ENCODE measurements at places on chromosomes 2 and 18.

DNA sequence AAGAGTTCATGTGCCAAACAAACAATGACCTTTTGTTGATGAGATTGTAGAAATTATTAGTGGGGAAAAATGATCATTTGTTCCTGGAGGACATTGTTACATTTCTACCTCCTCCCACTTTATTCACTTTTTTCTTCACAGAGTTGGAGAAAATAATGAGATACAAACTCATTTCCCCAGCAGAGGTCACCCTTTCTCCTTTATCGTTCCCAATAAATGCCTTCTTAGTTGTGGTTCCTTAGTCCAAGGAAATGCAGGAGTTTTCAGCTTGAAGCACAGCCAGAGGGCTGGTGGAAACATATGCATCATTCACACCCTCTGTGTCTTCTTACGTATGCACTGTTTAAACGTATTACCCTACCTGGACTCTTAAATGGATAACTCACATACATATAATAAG lies 108.8 kb downstream of the SLC4A3 start:
- H3K36me3 ChIP-seq, result no peaks in the 10 kb centered on the region
- H3K4me1 ChIP-seq, result no peaks in the 10 kb centered on the region
- no peak overlapping the region for H3K27ac ChIP-seq
- H3K27me3 ChIP-seq, result peaks cover 7% of the 10 kb centered on the region

DNA sequence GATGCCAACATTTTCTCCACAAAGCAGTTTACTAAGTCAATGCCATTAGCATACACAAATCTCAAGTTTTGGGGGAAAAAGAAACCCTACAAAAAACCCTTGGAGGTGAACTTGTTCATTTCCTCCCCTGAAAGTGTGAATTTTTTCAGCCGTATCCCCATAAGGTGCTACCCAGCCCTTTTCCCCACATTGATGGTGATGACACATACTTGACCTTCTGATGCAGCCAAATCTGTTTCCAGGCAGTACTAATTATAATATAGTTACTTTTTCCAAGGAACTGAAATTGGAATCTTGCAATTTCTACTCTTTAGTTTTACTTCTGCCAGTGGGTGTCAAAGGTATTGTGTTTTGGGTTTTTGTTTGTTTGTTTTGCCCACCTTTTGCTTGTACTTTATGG lies 474.5 kb downstream of the TGIF1 start:
- no peaks in the 10 kb centered on the region for H3K36me3 ChIP-seq
- no peaks in the 10 kb centered on the region for H3K4me1 ChIP-seq
- DNase-seq, result no peak
- no peak overlapping the region for H3K27ac ChIP-seq
- no peak overlapping the region for H3K4me3 ChIP-seq
- peaks cover 4% of the 10 kb centered on the region for H3K27me3 ChIP-seq

GRCh38 chr2:76204048-76204447 lies 493.3 kb upstream of the GCFC2 start:
- no peaks in the 10 kb centered on the region for H3K4me1 ChIP-seq
- no peak for DNase-seq
- H3K27ac ChIP-seq, result no peak overlapping the region
- H3K4me3 ChIP-seq, result no peak overlapping the region
- H3K36me3 ChIP-seq, result no peaks in the 10 kb centered on the region
- no peaks in the 10 kb centered on the region for H3K27me3 ChIP-seq

DNA sequence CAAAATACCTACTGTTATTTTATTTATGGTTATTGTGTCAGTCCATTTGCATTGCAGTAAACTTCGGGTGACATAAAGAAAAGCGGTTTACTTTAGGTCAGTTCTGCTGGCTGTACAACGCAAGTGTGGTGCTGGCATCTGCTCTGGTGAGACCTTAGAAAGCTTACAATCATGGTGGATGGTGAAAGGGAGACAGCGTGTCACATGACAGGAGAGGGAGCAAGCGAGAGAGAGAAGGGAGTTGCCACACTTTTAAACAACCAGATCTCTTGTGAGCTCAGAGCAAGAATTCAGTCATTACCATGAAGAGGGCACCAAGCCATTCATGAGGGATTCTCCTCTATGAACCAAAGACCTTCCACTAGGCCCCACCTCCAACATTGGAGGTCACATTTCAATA lies 2.0 kb upstream of the FAM171B start:
- H3K36me3 ChIP-seq, result no peaks in the 10 kb centered on the region
- no peak for DNase-seq
- peaks cover 25% of the 10 kb centered on the region for H3K27me3 ChIP-seq
- no peak overlapping the region for H3K4me3 ChIP-seq
- peaks cover 9% of the 10 kb centered on the region for H3K4me1 ChIP-seq
- no peak overlapping the region for H3K27ac ChIP-seq

DNA sequence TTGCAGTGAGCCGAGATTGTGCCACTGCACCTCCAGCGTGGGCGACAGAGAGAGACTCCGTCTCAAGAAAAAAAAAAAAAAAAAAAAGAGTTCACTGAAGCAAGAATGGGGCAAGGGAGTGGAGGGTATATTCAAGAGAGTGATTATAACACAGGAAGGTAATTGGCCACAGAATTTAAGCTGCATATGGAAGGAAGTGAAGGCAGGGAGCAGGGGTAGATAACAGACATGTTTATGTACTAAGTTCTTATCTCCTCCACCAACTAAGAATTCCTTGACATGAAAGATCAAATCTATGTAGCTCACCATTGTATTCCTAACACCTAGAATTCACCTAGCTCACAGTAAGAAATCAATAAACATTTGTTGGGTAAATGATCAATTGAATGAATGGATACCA lies 37.3 kb downstream of the GKN2 start:
- DNase-seq, result no peak
- no peaks in the 10 kb centered on the region for H3K4me1 ChIP-seq
- H3K36me3 ChIP-seq, result no peaks in the 10 kb centered on the region
- H3K4me3 ChIP-seq, result no peak overlapping the region
- no peak overlapping the region for H3K27ac ChIP-seq
- H3K27me3 ChIP-seq, result no peaks in the 10 kb centered on the region

DNA sequence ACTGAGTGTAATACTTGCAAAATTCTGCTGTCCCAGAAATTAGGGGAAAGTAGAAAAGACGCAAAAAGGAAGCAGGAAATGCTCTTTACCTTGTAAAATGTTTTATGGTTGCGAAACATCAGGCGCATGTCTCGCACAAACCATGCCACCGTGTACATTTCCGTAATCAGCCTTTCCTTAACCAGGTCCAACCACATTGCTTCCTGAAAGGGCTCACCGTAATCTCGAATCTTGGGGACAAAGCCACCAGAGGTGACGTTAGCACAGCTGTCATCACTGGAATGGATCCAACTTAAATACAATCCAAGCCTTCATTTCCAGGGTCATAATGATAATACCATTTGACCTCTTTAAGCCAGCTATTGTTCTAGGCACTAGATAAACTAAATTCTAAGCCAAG lies 49.3 kb downstream of the SP110 start:
- no peak for DNase-seq
- H3K27me3 ChIP-seq, result no peaks in the 10 kb centered on the region
- no peaks in the 10 kb centered on the region for H3K4me1 ChIP-seq
- no peak overlapping the region for H3K4me3 ChIP-seq

GRCh38 chr2:172376016-172376415 lies 51.4 kb upstream of the ITGA6 start:
- H3K36me3 ChIP-seq, result peaks cover 3% of the 10 kb centered on the region
- DNase-seq, result no peak
- no peak overlapping the region for H3K27ac ChIP-seq
- no peak overlapping the region for H3K4me3 ChIP-seq

DNA sequence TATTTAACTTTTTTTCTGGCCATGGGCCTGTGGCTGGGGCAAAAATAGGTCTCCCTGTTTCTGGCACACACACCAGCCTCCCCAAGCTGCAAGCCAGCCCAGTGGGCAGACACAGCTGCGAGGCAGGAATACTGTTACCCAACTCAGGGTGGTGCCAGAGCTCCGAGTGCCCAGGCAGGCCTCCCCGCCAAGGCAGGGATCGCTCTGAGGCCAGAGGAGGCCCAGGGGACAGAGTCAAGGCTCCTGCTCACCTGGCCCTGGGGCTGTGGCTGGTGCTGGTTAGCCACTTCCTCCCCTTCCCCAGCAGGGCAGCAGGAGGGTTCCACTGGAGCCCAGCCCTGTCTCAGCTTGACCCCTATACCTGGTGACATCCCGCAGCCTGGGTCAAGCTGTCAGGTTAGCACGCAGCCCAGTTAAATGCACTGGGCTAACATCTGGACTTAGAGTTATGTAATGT lies 67.1 kb upstream of the EPAS1 start:
- peaks cover 10% of the 10 kb centered on the region for H3K27me3 ChIP-seq
- no peak overlapping the region for H3K4me3 ChIP-seq
- DNase-seq, result no peak
- H3K36me3 ChIP-seq, result no peaks in the 10 kb centered on the region

- peak; percentile 38 for DNase-seq
- H3K27ac ChIP-seq, result peak overlapping the region; percentile 85
- no peaks in the 10 kb centered on the region for H3K36me3 ChIP-seq
- H3K4me3 ChIP-seq, result peak overlapping the region; percentile 38
- peaks cover 23% of the 10 kb centered on the region for H3K4me1 ChIP-seq
- H3K27me3 ChIP-seq, result no peaks in the 10 kb centered on the region
Observed at GRCh38 chr2:233223059-233223894, 28.2 kb upstream of the ATG16L1 start.

DNA sequence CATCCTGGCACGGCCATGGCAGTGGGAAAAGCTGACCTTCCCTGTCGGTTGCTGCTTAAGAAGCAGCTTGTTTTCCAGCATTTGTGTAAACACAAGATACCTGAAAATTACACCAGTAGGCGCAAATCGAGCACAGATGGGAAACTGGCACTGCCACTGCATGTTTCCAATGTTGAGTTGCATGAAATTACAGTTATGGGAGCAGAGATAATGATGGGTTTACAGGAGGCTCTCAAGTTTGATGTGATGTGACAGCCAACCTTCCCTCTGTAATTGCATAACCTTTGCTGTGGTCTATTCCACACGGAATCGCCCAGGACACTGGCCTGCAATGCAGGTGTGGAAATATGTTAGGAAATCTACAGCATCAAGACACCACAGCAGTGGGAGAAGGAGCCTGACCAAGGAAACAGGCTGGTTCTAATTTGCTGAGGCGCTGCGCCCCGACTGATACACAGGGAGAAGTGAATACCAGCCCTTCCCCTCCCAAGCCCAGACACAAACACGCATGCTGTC lies 17.4 kb downstream of the GPR45 start:
- no peak overlapping the region for H3K4me3 ChIP-seq
- H3K4me1 ChIP-seq, result peaks cover 2% of the 10 kb centered on the region
- H3K36me3 ChIP-seq, result peaks cover 12% of the 10 kb centered on the region
- H3K27ac ChIP-seq, result no peak overlapping the region
- no peak for DNase-seq

DNA sequence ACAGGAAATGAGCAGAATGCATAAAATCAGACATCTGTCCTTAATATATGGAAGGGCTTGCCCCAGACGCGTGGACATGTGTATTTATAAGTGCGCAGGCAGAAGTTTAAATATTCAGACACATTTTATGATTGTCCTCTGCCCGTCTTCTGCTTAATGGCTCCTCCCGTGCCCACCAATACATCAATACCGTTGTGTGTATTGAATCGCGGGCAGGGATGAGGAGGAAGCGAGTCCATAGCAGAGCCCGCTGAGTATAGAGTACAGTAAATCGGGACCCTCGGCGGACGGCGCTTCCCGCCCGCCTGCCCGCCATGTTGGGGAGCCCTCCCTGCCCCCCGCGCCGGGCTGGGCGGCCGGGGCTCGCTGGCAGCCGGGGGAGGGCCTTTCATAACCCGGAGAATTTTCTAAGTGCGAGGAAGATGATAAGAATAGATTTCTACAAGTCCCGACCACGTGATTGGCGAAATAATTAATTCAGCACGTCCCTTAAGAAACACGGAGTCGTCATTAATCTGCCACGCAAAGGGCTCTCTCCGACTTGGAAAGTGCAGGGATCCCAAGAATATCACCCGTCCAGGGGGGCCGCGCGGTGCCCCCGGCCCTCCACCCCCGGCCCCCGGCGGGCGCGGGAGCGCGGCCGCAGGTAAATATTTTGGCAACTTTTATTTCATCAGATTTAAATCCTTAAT lies at the start of gene HOXD3:
Gene HOXD3 (plus strand): TSS at position 501 of the 692 bp plus-strand sequence. CDS start 11,808 bp downstream, outside the sequence.
- H3K4me3 ChIP-seq, result peak within 1 kb of the TSS; percentile 48
- peaks cover 21% of the 10 kb centered on the region for H3K27me3 ChIP-seq
- DNase-seq, result peak; percentile 7
- no peak within 1 kb of the TSS for H3K27ac ChIP-seq
- H3K4me1 ChIP-seq, result peaks cover 5% of the 10 kb centered on the region

GRCh38 chr18:59742325-59743111 lies 45.3 kb upstream of the CCBE1 start:
- H3K4me1 ChIP-seq, result no peaks in the 10 kb centered on the region
- H3K36me3 ChIP-seq, result no peaks in the 10 kb centered on the region
- no peaks in the 10 kb centered on the region for H3K27me3 ChIP-seq
- DNase-seq, result no peak

- no peak overlapping the region for H3K27ac ChIP-seq
- no peaks in the 10 kb centered on the region for H3K4me1 ChIP-seq
- no peak for DNase-seq
- H3K27me3 ChIP-seq, result peaks cover 1% of the 10 kb centered on the region
Observed at GRCh38 chr18:79560042-79560860, 119.4 kb upstream of the CTDP1 start.

GRCh38 chr2:17171446-17172049 lies 346.7 kb downstream of the RAD51AP2 start:
- H3K27me3 ChIP-seq, result no peaks in the 10 kb centered on the region
- no peak for DNase-seq
- no peaks in the 10 kb centered on the region for H3K36me3 ChIP-seq
- peaks cover 18% of the 10 kb centered on the region for H3K4me1 ChIP-seq
- no peak overlapping the region for H3K4me3 ChIP-seq
- no peak overlapping the region for H3K27ac ChIP-seq

DNA sequence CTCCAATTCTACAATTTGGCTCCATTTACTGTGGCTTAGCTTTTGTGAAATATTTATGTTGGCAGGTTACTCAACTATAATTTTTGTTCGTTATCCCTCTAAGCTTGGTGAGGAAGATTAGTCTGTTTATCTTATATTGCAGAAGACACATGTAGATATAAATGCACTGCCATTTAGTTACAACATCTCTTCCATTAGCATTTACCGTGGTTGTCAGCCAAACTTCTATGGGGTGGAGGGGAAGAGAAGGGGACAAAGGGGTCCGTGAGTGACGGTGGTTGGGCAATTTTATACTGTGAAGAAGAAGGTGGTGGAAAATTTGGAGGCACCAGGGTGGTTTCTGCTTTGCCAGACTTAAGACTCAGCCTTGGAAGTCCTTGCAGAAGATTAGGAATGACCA lies 117.6 kb upstream of the CXCR4 start:
- peak overlapping the region; percentile 100 for H3K27ac ChIP-seq
- peaks cover 59% of the 10 kb centered on the region for H3K4me1 ChIP-seq

GRCh38 chr2:239288237-239288636 lies 112.6 kb downstream of the HDAC4 start:
- H3K27me3 ChIP-seq, result peaks cover 17% of the 10 kb centered on the region
- H3K36me3 ChIP-seq, result peaks cover 3% of the 10 kb centered on the region
- H3K27ac ChIP-seq, result no peak overlapping the region
- no peak for DNase-seq
- no peak overlapping the region for H3K4me3 ChIP-seq

DNA sequence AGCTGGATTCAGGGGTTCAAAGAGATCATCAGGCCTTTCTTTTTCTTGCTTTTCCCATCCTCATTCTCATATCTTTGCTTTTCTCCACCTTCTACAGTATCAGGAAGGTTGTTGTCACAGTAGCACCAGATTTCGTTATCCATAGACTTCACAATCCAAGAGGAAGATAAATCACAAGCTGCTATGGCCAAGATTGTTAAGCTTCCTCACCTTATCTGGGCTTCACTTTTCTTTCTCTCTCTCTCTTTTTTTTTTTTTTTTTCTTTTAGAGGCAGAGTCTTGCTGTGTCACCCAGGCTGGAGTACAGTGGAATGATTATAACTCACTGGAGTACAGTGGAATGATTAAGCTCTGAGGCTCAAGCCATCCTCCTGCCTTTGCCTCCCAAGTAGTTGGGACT lies 93.5 kb downstream of the TTC27 start:
- no peak overlapping the region for H3K4me3 ChIP-seq
- no peak overlapping the region for H3K27ac ChIP-seq
- H3K36me3 ChIP-seq, result peaks cover 53% of the 10 kb centered on the region
- H3K4me1 ChIP-seq, result peaks cover 2% of the 10 kb centered on the region
- no peaks in the 10 kb centered on the region for H3K27me3 ChIP-seq
